Femur (tissue), 1 donor: ENCODE measurements at places on chromosomes 11 and 22.
A peak's percentile ranks its signal among the peaks of the same experiment; 100 is the strongest.

GRCh38 chr22:30861688-30862552 lies 106.7 kb downstream of the MORC2 start:
- DNase-seq: no peak

DNA sequence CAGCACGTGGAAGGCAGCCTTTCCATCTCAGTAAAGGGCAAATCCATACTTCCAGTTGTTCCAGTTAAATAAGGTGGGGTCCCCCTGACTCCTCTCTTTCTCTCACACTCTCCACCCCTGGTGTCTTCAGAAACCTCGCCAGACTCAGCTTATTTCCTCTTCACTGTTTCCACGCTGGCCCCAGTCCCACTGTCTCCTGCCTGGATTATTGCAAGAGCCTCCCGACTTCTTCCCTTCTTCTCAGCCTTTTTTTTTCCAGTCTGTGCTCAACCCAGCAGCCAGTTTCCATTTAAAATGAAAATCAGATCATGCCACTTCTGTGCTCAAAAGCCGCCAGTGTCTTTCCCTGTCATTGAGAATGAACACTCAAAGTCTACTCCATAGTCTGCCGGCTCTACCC lies 131.4 kb downstream of the PKNOX2 start:
- peak; percentile 82 for DNase-seq

DNA sequence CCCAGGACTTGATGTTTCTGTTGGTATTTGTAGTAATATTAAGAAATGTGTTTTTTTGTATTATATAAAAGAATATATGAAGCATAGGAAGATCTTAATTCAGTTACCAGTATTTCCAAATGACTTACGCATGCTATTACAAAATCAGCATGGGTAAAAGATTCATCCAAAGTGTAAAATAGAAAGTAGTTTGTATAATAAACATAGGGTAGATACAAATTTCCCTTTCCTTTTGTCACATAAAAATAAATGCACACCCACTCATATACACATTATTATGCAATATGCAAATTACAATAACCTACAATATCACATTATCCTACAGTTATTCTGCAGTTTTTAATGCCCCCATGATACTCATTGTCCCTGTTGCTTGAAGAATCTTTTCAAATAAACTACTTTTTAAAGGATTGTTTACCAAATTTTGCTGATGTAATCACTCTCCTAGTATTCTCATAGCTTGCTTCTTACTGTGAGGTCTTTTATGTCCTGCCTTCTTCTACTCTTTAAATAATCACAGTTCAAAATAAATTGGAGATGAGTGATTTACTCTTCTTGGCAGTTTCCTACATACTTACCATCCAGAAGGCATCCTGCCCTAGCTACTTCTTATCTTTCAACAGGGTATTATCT lies 244.0 kb downstream of the CASP12 start:
- no peak for DNase-seq

DNA sequence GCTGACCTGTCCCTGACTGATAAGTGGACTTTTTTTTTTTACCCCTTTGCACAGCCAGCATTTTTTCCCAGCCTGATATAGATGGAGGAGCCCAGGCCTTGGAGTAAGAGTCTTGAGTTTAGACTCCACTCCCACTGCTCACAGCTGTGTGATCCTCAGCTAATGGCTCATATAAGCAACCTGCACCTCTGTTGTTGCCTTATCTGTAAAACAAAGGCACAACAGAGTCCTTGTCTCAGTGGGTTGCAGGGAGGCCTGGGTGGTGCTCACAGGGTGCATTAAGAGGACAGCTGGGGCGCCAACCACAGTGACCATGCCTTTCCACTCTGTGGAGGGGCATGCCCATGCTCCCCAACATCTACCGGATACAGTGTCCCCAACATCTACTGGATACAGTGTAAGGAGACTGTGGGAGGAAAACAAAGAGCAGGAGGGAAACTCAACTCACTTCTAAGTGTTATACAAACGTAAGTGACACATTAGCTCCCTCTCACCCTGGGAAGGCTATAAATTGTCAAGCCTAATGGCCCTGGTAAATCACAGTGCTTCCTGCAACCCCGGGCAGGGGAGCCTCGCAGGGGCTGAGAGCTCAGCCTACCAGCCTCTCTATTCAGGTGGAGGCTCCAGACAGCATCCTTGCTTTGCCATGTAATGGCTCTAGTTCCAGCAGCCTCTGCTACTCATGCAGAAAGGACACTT lies 109.5 kb downstream of the TENM4 start:
- DNase-seq: no peak

- no peak for DNase-seq
Observed at GRCh38 chr22:38314051-38314932, 2.9 kb downstream of the CSNK1E start.

- DNase-seq: no peak
Observed at GRCh38 chr11:124738713-124739478, 846 bp upstream of the NRGN start.

DNA sequence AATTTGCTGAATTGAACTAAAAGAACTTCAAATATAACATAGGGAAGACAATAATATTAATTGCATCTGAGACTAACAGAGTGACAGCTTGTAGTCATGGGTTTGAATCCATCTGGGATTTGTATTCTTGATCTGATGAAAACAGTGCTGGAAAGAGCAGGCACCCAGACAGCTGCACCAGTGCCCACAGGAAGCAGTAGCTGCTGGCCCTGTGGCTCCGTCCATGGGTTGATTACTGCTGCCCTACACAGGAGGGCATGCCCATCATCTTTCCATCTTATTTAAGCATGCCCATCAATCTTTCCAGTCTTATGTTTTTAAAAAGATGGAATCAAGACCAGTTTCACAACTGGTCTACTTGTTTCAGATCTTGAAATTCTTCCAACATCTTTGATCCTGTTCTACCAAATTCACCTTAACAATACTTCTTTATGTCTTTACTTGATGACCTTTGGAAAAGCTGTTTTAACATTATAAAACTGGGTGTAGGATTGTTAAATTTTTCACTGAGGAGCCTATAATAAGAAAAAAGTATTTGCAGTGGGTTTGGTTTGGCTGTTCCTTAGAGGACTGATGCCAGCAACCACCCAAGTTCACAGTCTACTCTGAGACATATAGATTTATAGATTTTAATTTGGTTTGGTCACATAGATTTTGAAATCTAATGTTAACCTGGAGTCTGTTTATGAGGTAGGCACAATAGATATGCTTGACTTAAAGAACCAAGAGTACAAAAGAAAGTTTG lies 761 bp upstream of the NXPE4 start:
- DNase-seq: no peak

- no peak for DNase-seq
Observed at GRCh38 chr11:131745405-131745804, 375.0 kb downstream of the NTM start.

- no peak for DNase-seq
Observed at GRCh38 chr11:92440701-92441442, 216.3 kb downstream of the FAT3 start.

- no peak for DNase-seq
Observed at GRCh38 chr11:121917482-121917881, 198.5 kb downstream of the BLID start.

DNA sequence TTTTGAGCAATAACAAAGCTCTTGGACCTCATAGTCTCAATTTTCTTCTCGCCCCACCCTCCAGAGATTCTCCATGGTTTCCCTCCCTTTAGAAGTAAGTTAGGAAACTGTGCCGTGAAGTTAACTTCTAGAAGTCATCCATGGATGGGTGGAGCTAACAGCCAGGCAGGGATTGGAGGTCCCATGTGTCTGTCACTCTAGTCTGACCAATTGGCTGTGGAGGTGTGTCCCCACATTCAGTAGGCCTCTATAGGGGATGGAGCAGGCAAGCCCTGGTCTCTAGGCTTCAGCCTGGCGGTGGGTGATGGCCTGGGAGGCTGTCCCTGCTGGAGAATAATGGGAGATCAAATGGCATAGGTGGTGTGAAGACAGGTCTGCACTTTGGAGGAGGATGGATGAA lies 50.7 kb downstream of the TP53I11 start:
- peak; percentile 52 for DNase-seq

- no peak for DNase-seq
Observed at GRCh38 chr22:50296658-50297490, 10.6 kb downstream of the PLXNB2 start.

- DNase-seq: no peak
Observed at GRCh38 chr11:70244698-70245097, 25.8 kb upstream of the PPFIA1 start.

GRCh38 chr11:92870196-92870832 lies 99.1 kb upstream of the MTNR1B start:
- peak; percentile 63 for DNase-seq

DNA sequence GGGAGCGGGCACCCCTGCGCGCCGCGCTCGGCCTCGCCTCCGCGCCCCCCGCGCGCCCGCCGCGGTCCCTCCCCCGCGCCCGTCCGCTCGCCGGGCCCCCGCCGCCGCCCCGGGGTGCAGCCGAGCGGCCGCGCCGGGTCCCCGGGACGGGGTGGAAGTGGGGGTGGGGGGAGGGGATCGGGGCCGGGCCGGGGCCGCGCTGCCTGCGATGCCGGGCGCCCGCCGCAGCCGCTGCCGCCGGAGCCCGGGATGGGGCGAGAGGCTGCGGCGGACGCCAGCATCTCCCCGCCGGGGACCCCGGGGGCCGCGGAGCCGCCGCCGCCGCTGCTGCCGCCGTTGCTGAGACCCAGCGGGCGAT lies 365 bp downstream of the MGAT3 start:
- no peak for DNase-seq

DNA sequence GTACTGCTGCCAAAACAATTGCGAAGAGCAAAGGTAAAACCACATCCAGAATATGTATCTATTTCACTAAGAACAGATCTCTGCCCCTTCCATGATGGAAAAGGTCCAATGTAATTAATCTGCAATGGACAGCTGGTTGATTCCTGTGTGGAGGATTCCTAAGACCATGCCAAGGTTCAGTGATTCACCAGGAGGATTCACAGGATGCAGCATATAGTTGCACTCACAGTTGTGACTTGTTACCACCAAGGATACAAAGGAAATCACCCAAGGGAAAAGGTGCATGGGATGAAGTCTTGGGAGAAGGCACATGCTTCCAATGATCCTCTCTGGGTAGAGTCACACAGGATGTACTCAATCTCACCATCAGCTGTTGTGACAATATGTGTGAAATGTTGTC lies 35.1 kb upstream of the CUL5 start:
- DNase-seq: no peak
